Kidney epithelial cell (primary cell): ENCODE measurements at places on chromosomes 4 and X.

DNA sequence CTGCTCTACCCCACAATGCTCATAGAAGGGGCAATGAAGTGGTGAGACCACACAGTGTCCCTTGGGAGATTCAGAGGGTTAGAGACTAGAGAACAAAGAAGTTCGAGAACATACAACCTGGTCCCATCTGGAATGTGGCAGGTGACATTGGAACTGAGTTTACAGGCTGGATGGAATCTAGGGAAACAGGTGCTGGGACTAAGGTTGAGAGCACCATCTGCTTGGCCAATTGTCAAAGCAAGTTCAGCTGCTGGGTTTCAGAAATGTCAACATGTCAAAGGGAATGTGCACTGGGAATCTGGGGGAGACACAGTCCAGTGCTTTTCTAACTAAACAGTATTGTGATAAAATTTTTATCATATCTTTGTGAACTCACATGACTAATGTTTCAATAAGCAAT is 15.9 kb upstream of the FAM13A start:
- DNase-seq: no peak

- DNase-seq: no peak
Observed at GRCh38 chrX:19569121-19569805, 54.0 kb upstream of the MAP3K15 start.

- DNase-seq: no peak
Observed at GRCh38 chr4:128358231-128358912, 70.8 kb upstream of the PGRMC2 start.

GRCh38 chr4:153246446-153247115 is 42.3 kb downstream of the TRIM2 start:
- no peak for DNase-seq

DNA sequence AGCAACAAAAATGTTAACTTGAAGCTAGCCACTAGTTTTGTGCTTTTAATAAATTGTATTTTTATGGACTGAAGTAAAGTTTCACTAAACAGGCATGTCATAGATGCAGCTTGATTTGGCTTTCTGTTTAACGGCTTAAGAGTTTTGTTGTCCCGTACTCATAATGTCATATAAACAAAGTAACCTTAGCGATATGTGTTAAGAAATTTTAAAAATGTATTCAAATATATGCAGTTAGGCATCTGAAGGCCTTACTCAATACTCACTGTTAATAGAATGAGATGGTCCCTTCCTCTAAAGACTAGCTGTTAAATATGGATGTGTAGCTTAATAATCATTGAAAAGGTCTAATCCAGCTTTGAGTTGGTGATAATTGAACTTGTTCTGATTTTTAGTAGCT is 1.0 kb upstream of the SCLT1 start:
- no peak for DNase-seq

- no peak for DNase-seq
Observed at GRCh38 chr4:70703619-70704214, 15.4 kb downstream of the UTP3 start.

GRCh38 chrX:40086569-40087335 is 11.0 kb downstream of the BCOR start:
- no peak for DNase-seq

GRCh38 chr4:61336488-61336887 is 136.4 kb downstream of the ADGRL3 start:
- DNase-seq: no peak

GRCh38 chrX:48573690-48574269 is 504 bp upstream of the RBM3 start:
- DNase-seq: no peak

DNA sequence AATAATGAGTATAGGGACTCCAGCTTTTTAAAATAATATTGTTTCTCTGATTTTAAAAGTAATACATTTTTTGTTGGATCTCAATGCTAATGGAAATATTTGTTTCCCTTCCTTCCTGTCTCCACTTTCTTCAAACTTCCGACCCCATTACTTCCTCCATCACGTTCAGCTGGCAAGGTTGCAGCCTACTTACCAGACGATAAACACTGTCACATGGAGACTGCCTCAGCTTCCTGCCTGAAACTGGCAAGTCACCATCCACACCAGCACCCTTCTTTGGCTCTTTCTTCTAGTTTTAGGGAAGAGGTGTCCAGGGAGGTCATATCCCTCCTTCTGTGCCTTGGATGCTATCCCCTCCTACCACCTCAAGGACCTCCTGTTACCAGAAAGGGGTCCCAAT is 3.4 kb upstream of the INTU start:
- DNase-seq: no peak

GRCh38 chrX:44246826-44247225 is 96.6 kb downstream of the EFHC2 start:
- DNase-seq: no peak

DNA sequence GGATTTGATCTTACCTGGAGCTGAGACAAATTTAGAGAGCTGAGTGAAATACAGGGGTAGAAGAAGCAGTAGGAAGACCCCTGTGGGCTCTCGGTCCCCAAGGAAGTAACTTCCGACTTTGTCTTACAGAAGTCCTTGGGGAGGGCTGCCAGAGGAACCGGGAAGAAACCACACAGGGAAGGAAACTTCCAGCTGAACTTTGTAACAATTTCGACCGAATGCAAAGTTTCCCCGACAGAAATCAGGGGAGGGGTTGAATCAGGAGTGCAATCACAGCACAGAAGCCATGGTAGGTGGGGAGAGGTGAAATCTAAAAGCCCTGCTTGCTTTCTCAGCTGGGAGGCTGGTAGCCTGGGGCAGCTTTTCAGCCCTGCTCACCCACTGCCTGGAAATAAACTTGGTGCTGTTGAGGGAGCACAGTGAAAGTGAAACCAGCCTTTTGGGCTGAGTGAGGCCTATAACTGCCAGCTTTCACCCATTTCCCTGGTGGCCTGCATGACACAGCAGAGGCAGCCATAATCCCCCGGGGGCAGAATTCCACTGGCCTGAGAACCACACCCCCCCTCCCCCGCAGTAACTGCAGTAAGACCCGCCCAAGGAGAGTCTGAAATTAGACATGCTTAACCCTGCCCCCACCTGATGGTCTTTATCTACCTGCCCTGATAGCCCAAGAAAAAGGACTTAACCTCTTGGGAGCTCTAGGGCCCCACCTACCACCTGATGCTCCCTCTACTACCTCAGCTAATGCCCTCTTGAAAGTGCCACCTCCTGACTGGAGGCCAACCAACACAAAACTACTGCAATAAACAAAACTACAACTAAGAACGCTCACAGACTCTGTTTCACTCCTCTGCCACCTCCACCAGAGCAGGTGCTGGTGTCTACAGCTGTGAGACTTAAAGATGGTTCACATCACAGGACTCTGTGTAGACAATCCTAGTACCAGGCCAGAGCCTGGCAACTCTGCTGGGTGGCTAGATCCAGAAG is 248.2 kb downstream of the PARM1 start:
- DNase-seq: no peak

DNA sequence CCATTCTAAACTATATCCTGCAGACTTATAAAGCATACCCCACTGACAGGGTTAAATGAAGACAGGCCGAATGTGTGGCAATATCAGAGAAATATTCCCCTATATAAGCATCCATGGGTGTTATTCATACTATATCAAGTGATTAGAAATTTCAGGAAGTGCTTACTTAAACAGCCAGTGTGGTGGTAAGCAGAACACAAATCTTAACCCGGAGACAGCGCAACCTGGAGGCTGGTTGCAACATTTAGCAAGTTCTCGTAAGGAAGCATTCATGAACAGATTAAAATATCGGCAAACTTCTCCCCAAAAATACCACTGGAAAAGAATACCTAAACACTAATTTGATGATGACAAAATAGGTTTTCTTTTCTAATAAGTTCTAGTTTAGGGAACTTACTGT is 261.2 kb downstream of the CBLL2 start:
- DNase-seq: no peak

DNA sequence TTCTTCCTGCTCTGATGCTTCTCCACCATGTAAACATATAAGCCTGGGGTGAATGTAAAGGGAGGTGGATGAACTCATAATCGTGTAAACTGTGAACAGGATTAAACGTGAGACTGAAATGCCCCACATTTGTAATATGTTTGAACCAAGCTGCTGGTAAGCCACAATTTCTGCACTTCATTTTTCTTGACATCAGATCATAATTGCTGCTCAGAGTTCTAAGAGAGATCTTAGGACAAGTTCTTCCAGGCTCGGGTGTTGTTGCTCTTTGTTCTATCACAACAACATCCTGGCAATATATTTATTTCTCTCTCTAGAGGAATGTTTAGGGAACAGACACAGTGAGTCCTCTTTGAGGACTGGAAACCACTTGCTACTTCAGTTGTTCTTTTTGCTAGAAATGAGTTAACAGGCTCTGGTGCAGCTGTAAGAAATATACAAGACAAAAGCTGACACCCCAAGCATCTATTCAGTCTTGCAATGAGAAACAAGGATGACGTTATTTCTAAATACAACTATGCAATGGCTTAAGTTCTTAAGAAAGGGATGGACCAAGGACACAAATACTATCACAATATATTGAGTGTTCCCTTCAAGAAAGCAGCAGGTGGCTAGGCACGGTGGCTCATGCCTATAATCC is 59.6 kb downstream of the LNX1 start:
- no peak for DNase-seq

- DNase-seq: no peak
Observed at GRCh38 chr4:151035328-151035727, 20.2 kb upstream of the LRBA start.

DNA sequence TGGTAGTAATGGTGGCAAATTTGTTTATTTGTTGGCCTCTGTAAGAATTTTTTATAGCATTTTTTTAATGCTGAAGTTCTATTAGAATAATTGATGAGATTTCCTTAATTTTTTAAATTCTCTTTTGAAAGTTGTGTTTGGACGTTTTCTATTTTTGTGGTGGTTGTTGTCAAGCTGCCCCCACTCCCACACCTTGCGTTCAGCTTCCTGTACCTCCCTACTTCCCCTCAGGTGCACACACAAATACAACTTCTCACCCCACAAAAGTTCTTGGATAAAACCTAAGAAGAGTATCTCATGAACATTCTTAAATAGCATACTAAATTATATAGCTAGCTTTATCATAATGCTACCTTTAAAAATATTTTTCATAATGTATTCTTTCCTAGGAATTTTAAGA is 38.7 kb downstream of the EXOC1 start:
- no peak for DNase-seq

DNA sequence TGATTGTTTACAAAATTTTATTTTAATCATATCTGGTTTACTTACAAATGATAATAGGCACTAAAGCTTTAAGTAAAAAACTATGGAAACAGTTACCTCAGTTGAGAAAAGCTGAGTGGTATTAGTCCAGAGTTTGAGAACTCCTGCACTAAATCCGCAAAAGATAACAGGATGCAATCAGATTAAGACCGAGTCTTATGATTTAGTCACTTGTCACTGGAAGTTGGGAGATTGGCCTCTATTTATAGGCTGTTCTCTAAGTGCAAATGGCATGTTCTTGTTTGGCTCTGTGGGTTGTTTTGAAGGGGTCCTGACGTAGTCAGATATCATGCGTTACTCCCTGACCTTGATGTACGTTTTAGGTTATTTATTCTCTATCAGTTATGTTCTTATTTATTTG is 6.3 kb downstream of the GPAT3 start:
- DNase-seq: no peak

DNA sequence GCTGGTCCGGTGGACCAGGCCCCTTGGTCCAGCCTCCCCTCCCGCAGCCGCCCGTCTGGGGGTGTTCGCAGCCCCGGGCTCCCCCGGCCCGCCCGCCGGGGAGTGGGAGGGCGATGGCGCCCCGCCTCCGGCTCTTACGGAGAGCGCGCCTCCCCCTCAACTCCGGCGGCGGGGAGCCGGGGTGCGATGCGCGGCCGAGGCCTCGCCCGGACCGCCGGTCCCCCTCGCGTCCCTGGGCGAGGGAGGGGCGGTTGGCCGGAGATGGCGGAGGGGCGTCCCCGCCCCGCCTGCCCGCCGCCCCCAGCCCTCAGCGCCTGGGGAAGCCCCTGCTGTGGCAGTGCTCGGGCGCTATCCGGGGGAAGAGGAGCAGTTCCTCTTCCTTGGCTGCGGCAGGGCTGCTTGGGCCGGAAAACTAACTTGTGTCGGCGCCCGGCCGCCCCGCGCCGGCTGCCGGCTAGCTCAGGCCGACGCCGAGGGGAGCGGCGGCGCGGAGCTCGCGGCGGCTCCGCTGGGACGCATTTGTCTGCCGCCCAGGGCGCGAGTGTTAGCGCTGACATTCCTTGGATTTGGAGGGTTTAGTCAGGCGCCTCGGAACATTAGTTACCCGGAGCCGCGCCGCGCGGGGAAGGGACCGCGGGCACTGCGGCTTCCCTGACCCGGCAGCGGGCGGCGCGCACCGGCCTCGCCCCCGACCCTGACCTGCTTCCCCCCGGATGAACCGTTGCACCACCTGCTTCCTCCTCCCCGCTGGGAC is 994 bp downstream of the GALNT7 start:
- no peak for DNase-seq

GRCh38 chr4:2583517-2583916 is 47.1 kb downstream of the FAM193A start:
- DNase-seq: peak; percentile 26

GRCh38 chr4:40270609-40271008 is 64.5 kb upstream of the CHRNA9 start:
- no peak for DNase-seq

DNA sequence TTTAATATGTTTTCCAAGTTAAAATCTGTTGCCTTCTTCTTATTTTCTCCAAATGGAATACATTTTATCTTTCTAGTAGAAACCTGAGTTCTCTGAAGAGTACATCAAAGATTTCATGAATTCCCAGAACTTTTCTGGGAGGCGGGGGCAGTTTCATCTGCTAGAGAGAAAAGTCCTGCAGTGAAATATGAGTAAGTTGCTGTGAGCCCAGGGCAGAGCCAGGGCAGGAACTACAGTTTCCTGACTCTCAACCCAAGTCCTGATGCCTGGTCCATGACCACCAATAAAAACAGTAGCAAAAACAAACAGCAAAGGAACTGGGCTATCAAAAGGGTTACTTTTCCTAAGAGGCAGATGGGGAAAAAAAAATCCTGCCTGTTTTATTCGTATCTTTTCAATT is 239.4 kb upstream of the CTSO start:
- no peak for DNase-seq

DNA sequence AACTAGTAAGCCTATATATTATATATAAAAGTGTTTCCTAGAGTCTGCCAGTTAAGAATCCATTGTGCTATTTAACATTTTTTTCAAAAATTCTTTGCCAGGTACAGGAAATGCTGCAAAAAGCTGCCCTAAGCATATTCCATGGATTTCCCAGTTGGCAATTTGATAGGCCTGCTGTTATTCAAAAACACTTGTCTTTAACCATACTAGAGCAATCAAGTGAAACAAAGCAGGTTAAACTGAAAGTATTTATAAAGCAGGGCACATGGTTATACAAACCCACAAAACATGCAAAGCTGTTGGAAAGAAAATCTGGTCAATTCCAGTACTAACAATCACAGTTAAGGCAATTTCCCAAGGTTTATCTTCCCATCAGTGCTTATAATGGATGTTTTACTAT is 159.9 kb downstream of the UNC5C start:
- peak; percentile 42 for DNase-seq

DNA sequence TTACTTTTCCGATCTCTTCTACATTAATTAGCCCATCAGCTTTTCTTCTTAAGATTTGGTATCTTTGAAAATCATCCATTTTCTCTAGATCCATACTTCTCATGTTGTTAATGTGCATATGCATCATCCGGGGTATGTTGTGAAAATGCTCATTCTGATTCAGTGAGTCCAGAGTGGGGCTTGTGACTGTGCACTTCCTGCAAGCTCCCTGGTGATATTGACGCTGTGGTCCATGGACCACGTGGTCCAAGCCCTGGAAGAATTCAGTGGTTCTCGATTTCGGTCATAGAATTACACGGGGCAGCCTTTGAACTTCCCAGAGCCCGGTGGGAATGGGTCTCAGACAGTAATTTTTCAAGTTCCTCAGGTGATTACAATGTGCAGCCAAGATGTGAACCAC is 69.8 kb downstream of the ZFX start:
- no peak for DNase-seq
